Activated CD4-positive, alpha-beta T cell treated with anti-CD3 and anti-CD28 coated beads for 1 hour (primary cell): ENCODE measurements at places on chromosomes 1 and 21.

GRCh38 chr1:244207042-244207934 is 156.2 kb downstream of the ZBTB18 start:
- no peak for DNase-seq

- no peak for DNase-seq
Measured at GRCh38 chr1:76070538-76070937, 4.0 kb upstream of the ST6GALNAC3 start.

GRCh38 chr1:100265562-100265930 is 470 bp upstream of the RTCA start:
- no peak for DNase-seq

GRCh38 chr1:109661391-109661790 is 5.5 kb downstream of the GSTM4 start:
- DNase-seq: no peak

DNA sequence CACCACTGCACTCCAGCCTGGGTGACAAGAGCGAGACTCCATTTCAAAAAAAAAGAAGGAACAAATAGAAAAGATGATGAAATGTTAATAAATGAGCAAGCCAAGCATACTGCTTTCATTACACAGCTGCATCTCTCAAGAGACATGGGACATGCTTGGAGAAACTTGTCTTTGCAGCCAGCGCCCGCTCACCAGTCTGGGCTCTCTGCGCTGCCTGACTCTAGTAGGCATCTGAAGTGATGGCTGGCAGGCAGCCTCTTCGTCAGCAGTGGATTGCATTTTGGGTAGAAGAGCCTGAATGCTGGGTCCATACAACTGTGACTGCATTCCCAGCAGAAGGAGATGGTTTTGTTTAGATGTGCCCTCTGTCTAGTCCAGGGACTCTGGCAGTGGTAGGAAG is 48.0 kb downstream of the IL6R start:
- no peak for DNase-seq
